ENCODE measurements at places on chromosomes 5 and 9.
A peak's percentile ranks its signal among the peaks of the same experiment; 100 is the strongest.

DNA sequence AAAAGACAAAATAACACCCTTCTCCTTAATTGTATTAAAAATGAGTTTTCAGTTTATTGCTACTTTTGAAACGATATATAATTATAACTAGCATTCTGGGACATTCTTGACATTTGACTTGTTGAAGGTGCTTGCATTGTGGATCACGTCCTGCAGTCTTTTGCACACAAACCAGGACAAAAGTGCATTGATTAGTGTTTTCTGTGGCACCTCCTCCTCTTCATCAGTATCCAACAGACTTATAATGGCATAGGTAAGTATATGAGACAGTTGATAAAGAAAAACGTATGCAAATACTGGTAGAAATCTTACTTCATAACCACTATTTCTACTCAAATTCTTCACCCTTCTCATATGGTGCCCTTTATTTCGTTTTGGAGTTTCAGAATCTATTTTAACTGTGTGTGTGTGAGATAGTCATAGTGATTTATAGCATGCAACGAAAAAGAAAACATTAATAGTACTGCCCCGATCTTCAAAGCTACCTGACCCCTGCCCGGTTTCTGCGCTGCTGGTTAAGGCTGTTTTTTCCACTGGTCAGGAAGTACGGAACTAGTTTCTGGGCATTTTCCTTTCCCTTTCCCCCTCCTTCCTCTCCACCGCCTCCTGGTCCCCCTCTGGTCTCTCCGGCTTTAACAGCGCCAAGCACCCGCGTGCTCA, 639 bp upstream of the RASA1 start:
- peak; percentile 45 for DNase-seq

DNA sequence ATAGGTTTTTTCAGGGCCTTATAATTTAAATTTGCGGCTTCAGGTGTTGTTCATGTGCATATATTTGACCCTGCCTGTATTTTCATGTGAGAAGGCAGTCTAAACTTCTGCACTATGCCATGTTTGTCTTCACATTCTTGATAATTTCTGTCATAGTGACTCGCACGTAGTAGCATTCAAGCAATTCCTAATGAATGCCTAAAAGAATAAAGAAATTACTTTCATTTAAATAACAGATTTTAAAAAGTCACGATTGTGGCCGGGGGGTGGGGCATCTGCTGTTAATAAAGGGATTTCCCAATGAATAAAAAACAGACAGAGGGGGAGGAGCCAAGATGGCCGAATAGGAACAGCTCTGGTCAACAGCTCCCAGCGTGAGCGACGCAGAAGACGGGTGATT, 318.0 kb downstream of the ADAMTS6 start:
- DNase-seq: no peak

- DNase-seq: peak; percentile 72
These were observed 55.9 kb upstream of the IL6ST start for GRCh38 chr5:56050551-56051255.

GRCh38 chr9:83191154-83191553, 128.2 kb upstream of the RASEF start:
- no peak for DNase-seq

GRCh38 chr5:10297646-10298204, 10.0 kb downstream of the CMBL start:
- no peak for DNase-seq

GRCh38 chr5:17383526-17383925, 114.5 kb upstream of the TAF11L2 start:
- no peak for DNase-seq

DNA sequence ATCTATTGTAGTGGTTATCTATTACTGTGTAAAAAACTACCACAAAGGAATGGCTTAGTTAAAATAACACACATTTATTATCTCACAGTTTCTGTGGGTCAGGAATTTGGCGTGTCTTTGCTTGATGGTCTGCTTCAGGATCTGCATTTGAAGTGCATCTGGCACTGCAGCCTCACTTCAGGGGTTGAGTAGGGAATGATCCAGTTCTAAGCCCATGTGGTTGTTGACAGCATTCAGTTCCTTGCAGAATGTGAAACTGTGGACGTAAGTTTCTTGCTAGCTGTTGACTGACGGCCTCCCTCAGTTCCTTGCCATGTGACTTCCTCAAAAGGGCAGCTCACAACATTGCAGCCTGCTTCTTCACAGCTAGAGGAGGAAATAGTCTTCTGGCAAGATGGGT, 2.1 kb upstream of the OGN start:
- peak; percentile 74 for DNase-seq
